Activated naive CD4-positive, alpha-beta T cell treated with anti-CD3 and anti-CD28 coated beads, Interleukin-2, amount 50 U/mL, for 16 hours (primary cell): ENCODE measurements at places on chromosomes 2 and 18.

DNA sequence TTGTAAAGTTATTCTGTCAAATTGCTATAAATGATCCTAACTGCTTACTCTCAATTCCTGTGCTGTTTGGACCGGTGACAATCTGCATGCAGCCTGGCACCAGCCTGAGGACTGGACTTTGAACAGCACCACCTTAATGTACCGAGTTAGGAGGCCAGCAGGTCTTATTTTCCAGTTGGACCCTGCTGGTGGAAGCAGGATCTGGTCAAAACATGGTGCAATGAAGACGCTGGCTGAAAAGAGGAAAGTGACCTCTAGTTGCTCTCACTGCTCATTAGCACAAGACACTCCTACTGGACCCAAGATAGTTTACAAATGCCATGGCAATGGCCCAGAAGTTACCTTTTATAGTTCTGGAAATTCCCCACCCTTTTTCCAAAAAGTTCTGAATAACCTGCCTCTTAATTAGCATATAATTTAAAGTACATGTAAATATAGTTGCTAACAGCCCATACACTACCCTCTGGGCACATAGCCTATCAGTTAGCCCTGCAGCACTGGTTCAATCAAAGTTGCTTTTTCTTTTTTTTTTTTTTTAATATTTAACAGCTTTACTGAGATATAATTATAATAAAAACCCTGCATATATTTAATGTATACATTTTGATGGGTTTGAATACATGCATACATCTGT, 35.8 kb downstream of the RBKS start:
- DNase-seq = no peak

DNA sequence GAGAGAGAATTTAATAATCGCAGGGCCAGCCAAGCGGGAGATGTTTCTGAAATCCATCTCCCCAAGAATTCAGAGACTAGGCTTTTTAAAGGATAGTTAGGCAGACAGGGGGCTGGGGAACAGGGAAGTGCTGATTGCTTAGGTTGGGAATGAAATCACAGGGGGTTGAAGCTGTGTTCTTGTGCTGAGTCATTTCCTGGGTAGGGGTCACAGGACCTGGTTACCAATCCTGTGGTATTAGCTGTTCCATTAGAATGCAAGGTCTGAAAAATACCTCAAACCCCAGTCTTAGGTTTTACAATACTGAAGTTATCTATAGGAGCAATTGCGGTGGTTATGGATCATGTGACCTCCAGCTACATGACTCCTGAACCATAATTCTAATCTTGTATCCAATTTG, 4.6 kb downstream of the SP140 start:
- no peak for DNase-seq

- DNase-seq = no peak
Observed at GRCh38 chr18:56899660-56900059, 247.2 kb upstream of the BOD1L2 start.

GRCh38 chr2:49831698-49832367, 677.5 kb upstream of the FSHR start:
- DNase-seq = no peak

- DNase-seq = no peak
Observed at GRCh38 chr2:189657867-189658266, 3.4 kb upstream of the ASNSD1 start.

- DNase-seq = no peak
Observed at GRCh38 chr2:166375195-166375735, 479 bp downstream of the SCN9A start.

DNA sequence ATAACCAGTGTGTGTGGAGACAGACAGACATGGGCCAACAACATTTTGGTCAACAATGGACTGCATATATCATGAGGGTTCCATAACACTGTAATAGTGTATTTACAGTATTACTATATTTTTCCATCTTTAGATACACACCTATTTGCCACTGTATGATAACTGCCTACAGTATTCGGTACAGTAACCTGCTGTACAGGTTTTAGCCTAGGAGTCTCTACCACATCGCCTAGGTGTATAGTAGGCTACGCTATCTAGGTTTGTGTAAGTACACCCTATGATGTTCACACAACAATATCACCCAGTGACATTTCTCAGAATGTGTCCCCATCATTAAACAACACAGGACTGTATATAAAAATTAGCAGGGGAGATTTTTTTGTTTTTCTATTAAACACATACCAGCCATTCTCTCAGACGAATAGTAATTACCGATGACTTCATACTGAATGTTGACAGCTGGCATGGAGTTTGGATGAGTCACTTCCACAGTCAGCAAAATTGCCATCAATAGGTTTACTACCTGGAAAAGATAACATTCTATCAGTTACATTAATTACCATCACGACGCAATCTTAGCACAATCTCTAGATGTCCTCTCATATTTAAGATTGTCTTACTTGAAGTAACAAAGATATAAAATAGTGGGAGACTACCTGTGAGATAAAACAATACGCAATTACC, 10.8 kb downstream of the LAPTM4A start:
- DNase-seq = no peak

DNA sequence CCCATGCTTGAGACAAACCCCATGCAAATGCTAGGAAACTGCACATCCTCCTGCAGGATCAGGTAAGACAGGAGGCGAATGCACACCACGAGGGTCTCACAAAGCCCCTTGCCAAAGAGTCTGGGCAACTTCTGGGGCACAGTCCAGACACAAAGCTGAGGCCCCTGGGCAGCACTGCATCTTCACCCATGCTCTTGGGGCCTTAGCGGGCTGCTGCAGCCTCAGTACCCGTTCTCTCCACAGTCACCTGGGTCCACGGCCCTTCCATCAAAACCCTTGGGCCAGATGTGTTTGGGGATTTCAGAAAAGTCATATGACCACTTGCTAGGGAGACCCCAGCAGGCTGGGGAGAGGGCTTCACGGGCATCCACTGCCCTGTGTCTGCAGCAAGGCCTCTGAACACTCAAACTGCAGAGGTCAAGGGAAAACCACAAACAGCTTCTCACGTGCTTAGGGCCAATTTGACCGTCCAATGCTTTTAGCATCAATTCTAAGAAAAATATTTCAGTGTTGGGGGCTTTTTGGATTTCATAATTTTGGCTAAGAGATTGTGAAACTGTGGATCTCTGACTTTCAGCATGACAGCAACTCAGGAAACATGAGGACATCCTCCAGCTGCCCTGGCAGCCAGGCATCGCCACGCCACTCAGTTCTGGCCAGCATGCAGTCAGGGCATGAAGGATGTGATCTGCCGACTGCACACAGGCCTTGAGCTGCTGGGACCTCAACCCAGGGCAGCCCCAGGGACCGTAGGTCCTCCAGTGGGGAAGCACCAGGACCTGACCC, 20.0 kb downstream of the PASK start:
- DNase-seq = no peak

GRCh38 chr2:9451231-9451630, 23.1 kb upstream of the IAH1 start:
- DNase-seq = no peak

GRCh38 chr2:166044853-166045483, 82.9 kb downstream of the SCN1A start:
- no peak for DNase-seq

- no peak for DNase-seq
Observed at GRCh38 chr2:86791573-86791972, 860 bp upstream of the CD8A start.

GRCh38 chr18:74171910-74172606, 23.7 kb downstream of the TIMM21 start:
- DNase-seq = no peak

GRCh38 chr2:12008425-12009061, 262.1 kb downstream of the LPIN1 start:
- DNase-seq = no peak

DNA sequence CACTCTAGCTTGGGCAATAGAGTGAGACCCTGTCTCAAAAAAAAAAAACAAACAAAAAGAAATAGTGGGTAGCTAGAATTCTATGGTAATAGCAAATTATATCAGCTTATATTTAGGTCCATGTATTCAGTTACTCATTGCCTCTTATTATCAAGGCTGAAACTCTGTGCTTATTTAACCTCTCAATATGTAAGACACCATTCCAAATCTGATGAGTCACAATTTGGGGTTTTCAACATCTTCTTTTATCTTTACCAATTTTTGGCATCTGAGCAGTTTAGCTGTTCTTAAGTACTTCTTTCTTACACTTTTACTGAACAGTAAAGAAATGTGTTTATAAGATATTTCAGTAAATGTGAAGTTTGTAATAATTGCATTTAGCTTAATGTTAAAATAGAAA, 69.3 kb downstream of the TTC27 start:
- no peak for DNase-seq

DNA sequence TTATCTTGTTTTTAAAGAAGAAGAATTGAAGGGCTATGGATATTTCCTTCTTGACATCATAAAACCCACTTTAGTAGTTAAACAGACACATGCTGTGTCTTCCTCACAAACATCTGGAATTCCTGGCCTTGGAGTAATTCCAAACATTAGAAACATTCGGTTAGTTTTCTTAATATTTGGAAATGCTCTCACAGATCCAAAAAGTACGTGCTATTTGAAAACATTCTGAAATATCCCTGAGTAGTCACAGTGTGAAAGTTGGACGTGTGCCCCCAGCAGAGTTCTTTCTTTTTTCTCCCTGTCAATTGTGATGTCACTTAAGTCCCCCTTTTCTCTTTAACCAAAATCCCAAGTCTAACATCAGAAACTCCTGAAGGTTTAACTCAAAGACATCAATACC, 91.3 kb downstream of the ANTXR1 start:
- no peak for DNase-seq

DNA sequence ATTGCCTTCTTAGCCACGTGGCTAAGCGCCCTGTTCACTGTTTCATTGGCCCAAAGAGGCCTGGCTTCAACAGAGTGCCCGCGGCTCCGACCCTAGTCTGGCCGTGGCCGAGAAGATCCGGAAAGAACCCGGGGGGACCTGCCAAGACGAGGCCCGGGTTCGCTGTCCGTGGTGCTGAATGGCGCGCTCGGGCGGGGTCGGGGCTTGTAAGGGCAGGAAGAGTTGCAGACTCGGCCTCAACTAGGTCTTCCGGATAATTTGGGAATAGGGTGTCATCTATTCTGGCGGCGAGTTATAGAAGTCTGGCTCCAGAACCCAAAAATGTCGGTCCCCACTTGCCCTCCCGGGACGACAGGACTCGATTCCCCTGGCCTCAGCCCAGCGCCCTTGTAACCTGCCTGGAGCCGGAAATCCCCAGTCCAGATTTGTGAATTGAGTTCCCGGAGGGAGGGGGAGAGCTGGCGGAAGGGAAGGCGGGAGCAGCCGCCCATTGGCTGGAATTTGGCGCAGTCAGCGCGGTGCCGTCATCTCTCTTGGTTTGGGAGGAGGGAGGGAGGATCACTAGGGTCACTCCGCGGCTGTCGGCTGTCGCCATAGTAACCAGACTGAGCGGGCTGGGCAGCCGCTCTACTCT, 3.5 kb downstream of the CDK5R2 start:
- peak; percentile 67 for DNase-seq

- no peak for DNase-seq
Observed at GRCh38 chr2:23387845-23388244, 2.9 kb downstream of the KLHL29 start.

- DNase-seq = no peak
Observed at GRCh38 chr18:44507729-44508325, 172.9 kb upstream of the SETBP1 start.

- DNase-seq = no peak
Observed at GRCh38 chr2:121555008-121555407, 24.3 kb downstream of the RNU4ATAC start.

DNA sequence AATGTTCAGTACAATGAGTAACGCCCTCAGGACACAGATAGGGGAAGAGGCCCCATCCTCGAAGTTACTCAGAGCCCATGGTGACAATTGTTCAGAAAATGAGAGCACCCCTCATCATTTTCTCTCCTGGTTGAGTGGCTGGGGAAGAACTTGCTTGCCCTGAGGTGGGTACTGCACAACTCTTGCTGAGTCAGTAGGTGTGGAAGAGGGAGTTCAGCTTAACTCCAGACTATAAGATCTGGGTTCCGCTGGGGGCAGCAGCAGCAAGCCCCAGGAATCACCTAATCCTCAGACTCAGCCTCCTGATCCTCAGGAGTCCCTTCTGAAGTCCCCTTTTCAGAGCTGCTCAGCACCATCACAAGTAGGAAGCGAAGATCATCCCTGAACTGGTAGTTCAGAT, 123.7 kb downstream of the PIEZO2 start:
- no peak for DNase-seq

DNA sequence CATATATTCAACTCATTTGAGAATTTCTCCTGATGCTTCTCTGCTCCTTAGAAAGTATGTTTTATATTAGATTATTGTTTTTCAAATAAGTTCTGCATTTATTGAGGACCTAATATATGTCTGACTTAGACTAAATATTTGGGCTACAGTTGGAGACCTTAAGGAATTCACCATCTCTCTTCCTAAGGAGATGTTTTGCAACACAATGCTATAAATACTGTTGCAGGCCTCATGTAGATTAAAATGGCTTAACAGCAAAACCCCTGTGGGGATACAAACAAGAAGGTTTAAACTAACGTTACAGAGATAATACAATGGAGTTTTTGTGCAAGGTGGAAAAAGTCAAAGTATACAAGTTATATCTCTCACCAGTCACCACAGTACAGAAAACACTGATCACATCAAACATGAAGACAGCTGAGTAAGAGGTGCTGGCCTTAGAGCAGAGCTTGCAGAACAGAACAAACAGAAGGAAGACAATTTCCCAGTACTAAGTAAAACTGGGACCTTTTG, 20.1 kb upstream of the BMPR2 start:
- no peak for DNase-seq

- no peak for DNase-seq
Observed at GRCh38 chr2:30394096-30394495, 53.0 kb upstream of the LCLAT1 start.

GRCh38 chr2:121650315-121650930, 1.2 kb upstream of the CLASP1 start:
- DNase-seq = no peak

DNA sequence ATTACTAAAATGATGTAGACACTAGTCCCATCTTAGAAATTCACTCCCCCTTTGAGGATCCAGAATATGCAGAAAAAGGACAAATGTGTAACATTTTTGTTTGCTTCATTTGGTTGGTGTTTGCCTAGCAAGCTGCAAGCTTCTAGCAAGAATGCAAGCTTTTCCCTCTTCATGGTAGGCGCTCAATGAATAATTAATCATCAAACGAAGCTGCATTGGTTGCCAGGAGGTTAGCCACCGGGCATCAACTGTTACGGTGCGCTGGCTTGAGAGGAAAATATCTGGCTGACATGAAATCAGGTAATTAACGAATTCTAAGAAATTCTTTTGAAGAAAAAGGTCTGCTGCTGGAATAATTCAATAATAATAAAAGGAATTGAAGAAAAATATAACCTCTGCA, 341.0 kb upstream of the KYNU start:
- no peak for DNase-seq
